ENCODE measurements at places on chromosomes 11 and 22.

DNA sequence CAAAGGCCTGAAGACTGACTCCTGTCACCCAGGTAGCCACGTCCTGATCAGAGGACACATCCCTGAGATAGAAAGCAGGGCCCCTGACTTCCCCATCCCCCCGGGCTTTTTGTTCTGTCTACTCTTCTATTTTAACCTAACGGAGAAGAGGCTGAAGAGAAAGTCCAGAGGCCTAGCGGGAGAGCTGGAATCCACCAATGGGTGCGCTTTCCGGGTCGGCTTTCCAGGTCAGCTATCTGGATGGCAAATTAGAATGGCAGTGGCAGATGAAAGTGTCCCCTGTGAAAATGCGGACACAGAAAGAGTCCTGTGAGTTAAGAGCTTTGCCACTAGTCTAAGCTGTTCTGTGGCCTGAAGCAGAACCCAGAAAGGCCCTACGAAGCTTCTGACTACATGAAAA lies 13.1 kb upstream of the SERPING1 start:
- no peak for DNase-seq

DNA sequence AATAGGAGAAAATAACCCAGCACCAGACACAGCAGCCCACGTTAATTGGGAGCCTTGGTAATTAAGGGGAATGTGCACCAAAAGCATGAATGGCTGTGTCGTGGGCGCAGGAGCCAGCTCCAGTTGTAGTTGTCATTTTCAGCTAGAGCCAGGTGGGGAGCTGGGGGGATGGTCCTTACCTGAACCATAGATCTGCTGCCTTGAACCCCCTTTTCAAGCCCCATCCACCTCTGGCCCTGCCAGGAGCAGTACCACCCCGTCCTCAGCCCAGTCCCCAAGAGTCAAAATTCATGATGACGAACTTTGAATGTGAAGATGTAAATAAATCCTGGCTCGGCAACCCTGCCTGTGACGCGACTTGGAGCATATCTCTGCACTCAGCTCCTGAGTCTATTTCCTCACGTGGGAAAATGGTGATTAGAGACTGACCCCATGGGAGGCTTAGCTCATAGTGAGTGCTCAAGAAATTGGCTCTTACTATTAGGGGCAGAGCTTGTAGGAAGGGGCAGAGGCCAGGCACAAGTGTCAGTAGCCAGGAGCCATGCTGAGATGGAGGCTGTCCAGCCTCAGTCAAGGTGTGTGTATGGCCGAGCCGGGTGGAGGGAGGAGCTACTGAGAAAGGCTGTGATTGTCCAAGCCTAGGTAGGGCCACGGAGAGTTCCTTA lies 794 bp upstream of the FXYD6 start:
- DNase-seq: no peak

- DNase-seq: no peak
Measured at GRCh38 chr22:35726398-35726797, 8.7 kb downstream of the APOL5 start.

- DNase-seq: no peak
Measured at GRCh38 chr22:23862103-23862502, 4.4 kb downstream of the SLC2A11 start.

DNA sequence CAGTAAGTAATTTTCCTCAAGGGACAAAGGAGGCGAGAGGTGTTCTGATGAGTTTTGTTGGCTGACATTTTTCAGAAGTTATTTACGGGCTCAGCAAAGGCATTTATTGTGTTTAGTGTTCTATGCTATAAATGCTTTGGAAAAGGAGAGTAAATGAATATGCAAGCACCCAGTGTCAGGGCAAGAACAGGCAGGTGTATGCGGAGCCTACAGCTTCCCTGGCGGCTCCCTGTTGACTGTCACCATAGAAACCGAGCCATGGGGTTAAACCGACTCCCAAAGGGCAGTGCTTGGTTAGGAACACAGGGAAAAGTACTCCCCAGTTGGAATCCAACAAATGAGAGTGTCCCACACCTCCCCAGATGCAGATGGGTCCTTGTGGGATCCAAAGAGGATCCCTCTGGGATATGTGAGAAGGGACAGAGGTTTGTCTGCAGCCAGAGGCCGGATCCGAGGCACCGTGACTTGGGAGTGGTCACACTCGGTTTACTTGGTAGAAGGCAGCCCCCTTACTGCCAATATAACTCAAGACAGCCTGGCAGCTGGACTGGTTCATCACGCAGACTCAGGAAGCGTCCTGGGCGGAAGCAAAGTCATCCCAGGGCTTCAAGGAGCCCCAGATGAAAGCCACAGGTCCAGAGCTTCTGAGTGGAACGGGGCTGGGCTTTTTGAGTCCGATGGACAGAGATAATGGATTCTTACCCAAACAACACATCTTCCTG lies 329.7 kb downstream of the CTTN start:
- no peak for DNase-seq

GRCh38 chr11:45105233-45105983 lies 41.0 kb upstream of the PRDM11 start:
- DNase-seq: peak; percentile 53

- no peak for DNase-seq
Measured at GRCh38 chr11:128614026-128614425, 26.7 kb upstream of the ETS1 start.
